ENCODE measurements at places on chromosomes 3 and 15.
A peak's percentile ranks its signal among the peaks of the same experiment; 100 is the strongest.

GRCh38 chr15:51678096-51678495 lies 3.2 kb upstream of the SCG3 start:
- DNase-seq, result no peak

DNA sequence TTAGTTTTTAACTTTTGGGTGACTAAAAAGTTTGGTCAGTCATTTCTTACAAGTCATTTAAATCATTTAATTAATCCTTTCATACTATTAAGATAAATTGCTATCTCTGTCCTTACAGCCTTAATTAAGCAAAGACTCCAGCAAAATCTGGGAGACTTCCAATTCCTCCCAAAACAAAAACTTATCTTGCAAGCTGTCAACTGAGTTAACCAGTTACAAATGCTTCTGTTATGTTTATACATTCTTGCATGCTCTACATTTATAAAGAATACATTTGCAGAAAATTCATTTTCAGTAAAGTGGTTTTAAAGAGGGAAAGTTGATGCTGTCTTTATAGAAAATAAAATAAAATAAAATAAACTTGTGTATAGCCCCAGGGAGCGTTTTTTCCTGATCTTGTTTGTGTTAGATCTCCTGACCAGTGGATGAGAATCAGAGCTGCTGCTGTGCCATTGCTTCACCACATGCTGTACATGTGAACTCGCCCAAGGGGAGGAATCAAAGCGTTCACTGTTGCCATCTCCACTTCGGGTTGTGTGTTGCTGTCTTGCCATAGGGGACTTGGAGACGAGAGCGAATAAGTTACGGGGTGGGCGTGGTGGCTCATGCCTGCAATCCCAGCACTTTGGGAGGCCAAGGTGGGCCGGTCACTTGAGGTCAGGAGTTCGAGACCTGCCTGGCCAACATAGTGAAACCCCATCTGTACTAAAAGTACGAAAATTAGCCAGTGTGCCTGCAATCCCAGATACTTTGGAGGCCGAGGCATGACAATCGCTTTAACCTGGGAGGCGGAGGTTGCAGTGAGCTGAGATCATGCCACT lies 5.5 kb downstream of the CCR4 start:
- no peak for DNase-seq

- no peak for DNase-seq
Observed at GRCh38 chr15:67033012-67033411, 32.4 kb upstream of the SMAD3 start.

GRCh38 chr3:108677811-108678210 lies 79.4 kb downstream of the RETNLB start:
- no peak for DNase-seq

- no peak for DNase-seq
Observed at GRCh38 chr3:147649475-147649874, 240.3 kb downstream of the ZIC1 start.

GRCh38 chr15:69297642-69298353 lies 914 bp upstream of the PAQR5 start:
- DNase-seq, result no peak

DNA sequence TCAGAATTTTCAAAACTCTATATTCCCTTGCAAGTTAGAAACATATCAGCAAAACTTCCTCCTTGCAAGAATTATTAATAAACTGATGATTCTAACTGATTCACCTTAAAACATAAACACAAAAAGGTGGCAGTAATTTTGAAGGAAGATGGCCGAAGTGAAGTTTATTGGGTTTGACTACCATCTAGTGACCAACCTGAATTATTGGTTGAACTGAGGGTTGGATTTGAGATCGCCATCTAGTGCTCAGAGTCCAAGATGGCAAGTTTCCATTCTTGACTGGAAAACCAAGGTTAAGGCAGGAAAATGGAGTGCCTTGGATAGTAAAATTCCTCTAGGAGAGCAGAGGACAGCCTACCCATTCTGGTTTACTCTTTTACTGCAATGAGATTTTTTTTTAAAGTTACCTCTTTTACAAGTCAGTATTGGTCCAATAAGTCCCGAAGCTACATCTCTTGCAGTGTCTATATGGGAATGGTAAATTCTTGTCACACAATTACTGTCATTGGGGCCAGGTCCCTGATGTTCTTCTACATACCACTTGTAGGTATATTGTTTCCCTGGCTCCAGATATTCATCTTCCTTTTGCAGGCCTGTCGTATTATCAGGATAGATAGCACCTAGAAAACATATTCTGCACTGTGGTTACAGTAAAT lies 51.6 kb upstream of the CP start:
- DNase-seq, result no peak

DNA sequence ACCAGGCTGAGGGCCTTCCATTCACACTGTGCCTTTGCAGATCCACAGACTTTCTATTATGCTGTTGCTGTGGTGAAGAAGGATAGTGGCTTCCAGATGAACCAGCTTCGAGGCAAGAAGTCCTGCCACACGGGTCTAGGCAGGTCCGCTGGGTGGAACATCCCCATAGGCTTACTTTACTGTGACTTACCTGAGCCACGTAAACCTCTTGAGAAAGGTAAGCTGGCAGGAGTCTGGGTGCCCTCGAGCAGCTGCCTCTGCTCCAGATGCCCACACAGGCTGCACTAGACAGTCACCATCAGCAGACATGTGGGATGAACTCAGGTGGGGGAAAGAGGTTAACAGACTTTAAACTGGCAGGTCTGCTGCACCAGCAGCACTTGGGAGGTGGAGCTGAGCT lies 8.3 kb downstream of the TF start:
- no peak for DNase-seq

GRCh38 chr3:21705769-21706168 lies 45.2 kb downstream of the ZNF385D start:
- peak; percentile 29 for DNase-seq
